ENCODE measurements at places on chromosomes 6 and 20.

- no peak for DNase-seq
Observed at GRCh38 chr20:60123096-60123495, 164.9 kb downstream of the CDH26 start.

DNA sequence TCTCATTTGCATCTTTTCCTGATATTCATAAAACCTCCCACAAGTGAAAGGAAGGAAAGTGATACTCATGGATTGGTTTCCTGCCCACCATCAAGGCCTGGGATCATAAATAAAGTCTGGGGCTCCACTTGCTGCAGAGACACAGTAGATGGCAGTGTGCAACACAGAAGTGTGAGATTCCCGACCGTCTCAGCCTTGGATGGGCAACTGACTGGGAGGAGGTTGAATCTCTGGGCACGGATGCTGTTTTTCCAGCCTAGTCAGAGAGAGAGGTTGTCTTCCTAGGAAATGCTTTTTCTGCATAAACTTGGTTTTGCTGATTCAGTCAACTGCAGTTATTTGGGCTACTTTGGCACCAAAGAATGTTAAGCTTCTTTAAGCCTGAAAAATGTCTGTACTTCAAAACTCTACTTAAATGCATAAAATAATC, 9.9 kb upstream of the RFPL4B start:
- DNase-seq: no peak

- DNase-seq: no peak
Observed at GRCh38 chr6:44415449-44415848, 27.9 kb downstream of the CDC5L start.

DNA sequence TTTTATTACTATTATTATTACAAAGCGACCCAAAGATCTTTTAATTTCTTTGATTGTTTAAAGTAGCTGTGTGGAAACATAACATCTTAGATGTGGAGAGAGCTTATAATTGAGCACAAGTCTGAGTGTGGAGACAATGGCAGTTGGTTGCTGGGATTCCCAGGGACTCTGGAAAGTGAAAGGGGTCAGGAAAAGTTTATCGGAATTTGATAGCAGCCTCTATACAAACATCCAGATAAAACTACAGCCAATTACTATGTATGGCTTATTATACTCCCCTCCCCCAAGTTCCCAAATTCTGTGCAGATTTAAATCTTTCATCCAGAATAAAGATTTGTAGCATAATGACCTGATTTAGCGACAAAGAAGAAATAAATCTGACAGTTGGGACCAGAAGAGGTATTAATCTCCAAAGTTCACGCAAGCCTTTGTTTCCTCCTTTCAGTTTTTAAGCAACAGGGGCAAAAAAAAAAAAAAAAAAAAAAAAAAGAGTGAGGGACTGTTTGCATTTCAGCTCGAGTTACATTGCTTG, 121.4 kb upstream of the MAP3K7 start:
- no peak for DNase-seq

DNA sequence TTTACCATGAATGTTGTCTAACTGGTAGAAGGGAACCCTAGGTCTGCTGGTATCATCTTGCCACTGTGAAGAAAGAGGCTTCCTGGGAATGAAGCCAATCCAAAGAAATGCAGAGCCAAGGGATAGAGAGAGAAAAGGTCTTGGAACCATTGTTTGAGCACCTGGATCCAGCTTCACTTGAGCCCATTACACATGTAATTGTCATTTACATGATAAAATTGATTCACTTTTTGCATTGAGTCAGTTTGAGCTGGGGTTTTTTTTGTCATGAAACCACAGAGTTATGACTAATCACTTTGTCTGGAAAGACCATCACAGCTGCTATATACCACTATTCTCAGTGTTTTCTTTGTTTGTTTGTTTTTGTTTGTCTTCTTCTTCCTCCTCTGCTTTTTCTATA, 112.3 kb downstream of the CBLN4 start:
- no peak for DNase-seq

All from stimulated activated CD8-positive, alpha-beta memory T cell treated with anti-CD3 and anti-CD28 coated beads, Interleukin-2, amount 100 ng/mL, for 48 hours (primary cell).